Osteoblast (primary cell): ENCODE measurements at places on chromosomes 7 and 10. TPM values are rescaled to one million over a fixed set of nuclear protein-coding genes. Genes with fewer than 3 reads are reported as not detected.

- H3K27me3 ChIP-seq = no peaks in the 10 kb centered on the region
- no peak overlapping the region for H3K4me3 ChIP-seq
- no peak overlapping the region for H3K27ac ChIP-seq
- H3K36me3 ChIP-seq = no peaks in the 10 kb centered on the region
- H3K4me1 ChIP-seq = no peaks in the 10 kb centered on the region
Measured at GRCh38 chr7:77208416-77208815, 8.8 kb upstream of the FGL2 start.

GRCh38 chr7:47387506-47387905 lies 194.4 kb downstream of the TNS3 start:
- no peak overlapping the region for H3K4me3 ChIP-seq
- H3K27me3 ChIP-seq = no peaks in the 10 kb centered on the region
- peaks cover 5% of the 10 kb centered on the region for H3K4me1 ChIP-seq
- H3K36me3 ChIP-seq = peaks cover 55% of the 10 kb centered on the region
- H3K27ac ChIP-seq = no peak overlapping the region
- no peak for DNase-seq

- H3K27ac ChIP-seq = no peak within 1 kb of the TSS
- no peaks in the 10 kb centered on the region for H3K4me1 ChIP-seq
- no peaks in the 10 kb centered on the region for H3K27me3 ChIP-seq
- no peak for DNase-seq
Measured at GRCh38 chr10:54800741-54801421, at the start of gene PCDH15. TSS of gene PCDH15 (minus strand) at chr10:54801231. CDS start at chr10:54664262, 136,969 bp downstream.

- H3K4me1 ChIP-seq = no peaks in the 10 kb centered on the region
- H3K27me3 ChIP-seq = no peaks in the 10 kb centered on the region
- peaks cover 24% of the 10 kb centered on the region for H3K36me3 ChIP-seq
- H3K4me3 ChIP-seq = no peak overlapping the region
- no peak overlapping the region for H3K27ac ChIP-seq
Measured at GRCh38 chr10:72235544-72236279, 19.6 kb upstream of the ASCC1 start.

GRCh38 chr7:78329001-78329655 lies 530.6 kb downstream of the PHTF2 start:
- H3K36me3 ChIP-seq = no peaks in the 10 kb centered on the region
- H3K27ac ChIP-seq = no peak overlapping the region
- H3K4me3 ChIP-seq = no peak overlapping the region
- H3K27me3 ChIP-seq = no peaks in the 10 kb centered on the region
- peaks cover 14% of the 10 kb centered on the region for H3K4me1 ChIP-seq

DNA sequence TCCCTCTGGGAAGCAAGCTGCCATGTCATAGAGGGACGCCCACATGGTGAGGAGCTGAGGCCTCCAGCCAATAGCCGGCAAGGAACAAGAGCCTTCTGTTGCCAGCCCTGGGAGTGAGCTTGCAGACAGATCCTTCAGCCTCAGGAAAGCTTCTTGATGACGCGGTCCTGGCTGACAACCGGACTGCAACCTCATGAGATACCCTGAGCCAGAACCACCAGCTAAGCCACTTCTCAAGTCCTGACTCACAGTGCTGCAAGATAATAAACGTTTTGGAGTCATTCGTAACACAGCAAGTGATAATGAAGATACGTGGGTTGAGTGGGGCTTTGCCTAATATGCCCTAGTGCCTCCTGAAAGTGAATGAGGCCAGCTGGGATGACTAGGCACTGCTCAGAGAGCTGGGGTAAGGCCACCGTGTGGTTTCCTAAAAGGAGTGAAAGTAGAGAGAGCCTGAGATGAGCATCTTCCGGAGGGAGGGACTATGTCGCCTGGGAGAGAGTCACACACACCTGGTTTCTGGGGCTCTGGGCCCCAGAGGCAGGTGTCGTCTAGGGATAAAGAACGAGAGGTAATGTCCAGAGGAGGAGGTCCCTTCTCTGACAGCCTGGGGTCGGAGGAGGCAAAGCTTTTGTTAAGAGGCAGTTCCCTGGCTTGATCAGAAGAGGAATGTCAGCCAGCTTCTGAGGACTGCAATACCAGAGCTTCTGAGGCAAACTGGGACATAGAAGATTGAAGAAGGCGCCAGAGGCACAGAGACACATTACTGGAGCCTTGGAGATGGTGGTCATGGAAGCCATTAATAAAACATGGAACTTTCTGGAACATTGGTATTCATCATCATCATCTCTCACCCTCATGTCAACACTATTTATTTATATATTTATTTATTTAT lies 53.6 kb downstream of the PYROXD2 start:
- peak overlapping the region; percentile 87 for H3K27ac ChIP-seq
- H3K4me1 ChIP-seq = peaks cover 26% of the 10 kb centered on the region
- H3K27me3 ChIP-seq = no peaks in the 10 kb centered on the region
- peak; percentile 99 for DNase-seq

- no peaks in the 10 kb centered on the region for H3K36me3 ChIP-seq
- no peak for DNase-seq
- no peaks in the 10 kb centered on the region for H3K27me3 ChIP-seq
- peak overlapping the region; percentile 67 for H3K4me3 ChIP-seq
Measured at GRCh38 chr7:50068026-50068425, 25.0 kb downstream of the ZPBP start.

- no peaks in the 10 kb centered on the region for H3K4me1 ChIP-seq
- no peak for DNase-seq
- no peaks in the 10 kb centered on the region for H3K27me3 ChIP-seq
- H3K4me3 ChIP-seq = peak overlapping the region; percentile 19
- no peak overlapping the region for H3K27ac ChIP-seq
- no peaks in the 10 kb centered on the region for H3K36me3 ChIP-seq
Measured at GRCh38 chr7:130458257-130458656, 17.4 kb upstream of the CEP41 start.

The CPA4 gene
- total RNA-seq = 18.6 and 28.2 TPM in 2 replicates

The SEPTIN14 gene
- not detected in 2 replicates for total RNA-seq

The LRRC61 gene
- 1.8 and 4.0 TPM in 2 replicates for total RNA-seq

The METTL27 gene
- total RNA-seq = 8.7 and 8.8 TPM in 2 replicates

The OR2A1 gene
- total RNA-seq = 0.29 and 0.36 TPM in 2 replicates

The CACNA2D1 gene
- total RNA-seq = 113 and 145 TPM in 2 replicates
